ENCODE measurements at places on chromosomes 1 and 21.

GRCh38 chr1:151401125-151401788 lies 1.9 kb downstream of the PSMB4 start:
- DNase-seq: no peak

DNA sequence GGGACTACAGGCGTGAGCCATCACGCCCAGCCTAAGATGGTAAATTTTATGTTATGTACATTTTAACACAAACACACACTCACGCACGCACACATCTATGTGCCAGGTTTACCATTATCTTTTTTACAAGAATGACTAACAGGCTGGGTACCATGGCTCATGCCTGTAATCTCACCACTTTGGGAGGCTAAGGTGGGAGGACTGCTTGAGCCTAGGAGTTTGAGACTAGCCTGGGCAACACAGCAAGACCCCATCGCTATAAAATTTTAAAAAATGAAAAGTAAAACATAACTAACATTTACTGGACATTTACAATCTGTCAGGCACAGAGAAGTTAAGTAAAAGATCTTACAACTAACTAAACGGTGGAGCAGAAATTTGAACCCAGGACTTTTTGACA lies 14.7 kb downstream of the GATAD2B start:
- no peak for DNase-seq

DNA sequence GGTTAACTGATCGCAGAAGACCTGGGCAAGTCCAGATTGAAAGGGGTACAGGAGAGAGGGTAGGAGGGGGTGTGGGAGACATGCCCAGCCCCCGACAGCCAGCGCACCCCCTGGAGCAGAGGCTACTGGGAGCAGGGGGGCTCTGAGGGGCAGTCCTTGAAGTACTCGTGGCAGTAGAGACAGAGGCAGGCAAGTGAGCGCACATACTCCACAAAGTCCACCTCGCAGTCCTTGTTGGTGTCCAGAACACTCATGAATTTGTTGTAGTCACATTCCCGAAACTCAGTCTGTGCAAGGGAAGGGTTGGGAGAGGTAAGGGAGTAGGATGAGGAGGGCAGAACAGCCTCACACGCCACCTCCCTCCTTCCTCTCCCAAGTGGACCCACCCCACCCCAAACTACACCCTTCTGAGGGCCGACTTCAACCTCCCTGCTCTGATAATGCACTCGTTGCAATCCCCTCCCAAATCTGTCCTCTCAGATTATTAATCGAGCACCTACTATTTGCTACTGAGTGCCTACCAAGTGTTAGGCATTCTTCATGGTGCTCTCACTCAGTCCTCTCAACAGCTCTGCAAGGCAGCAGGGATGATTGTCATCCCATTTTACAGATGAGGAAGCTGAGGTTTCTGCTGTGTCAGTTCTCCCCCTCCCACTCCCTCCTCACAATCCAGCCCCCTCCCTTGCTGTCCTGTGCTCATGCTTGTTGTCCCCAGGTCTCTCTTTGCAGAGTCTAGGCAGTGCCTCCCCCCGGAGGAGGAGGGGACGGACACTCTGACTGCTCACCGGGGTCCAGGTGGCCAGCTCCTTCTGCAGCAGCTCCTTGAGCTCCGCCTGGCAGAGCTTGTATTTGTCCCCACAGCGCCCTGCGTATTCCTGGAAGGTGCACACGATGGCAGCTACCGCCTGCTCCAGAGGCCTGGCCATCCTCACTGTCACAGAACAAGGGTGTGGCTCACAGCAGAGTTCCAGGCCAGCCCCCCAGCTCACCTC lies 1.2 kb downstream of the S100A3 start:
- DNase-seq: no peak

GRCh38 chr1:203278082-203278884 lies 27.0 kb upstream of the BTG2 start:
- peak; percentile 55 for DNase-seq

GRCh38 chr1:17168091-17168876 lies 36.6 kb upstream of the PADI1 start:
- DNase-seq: no peak

GRCh38 chr1:219825355-219825754 lies 103.0 kb downstream of the SLC30A10 start:
- DNase-seq: no peak

DNA sequence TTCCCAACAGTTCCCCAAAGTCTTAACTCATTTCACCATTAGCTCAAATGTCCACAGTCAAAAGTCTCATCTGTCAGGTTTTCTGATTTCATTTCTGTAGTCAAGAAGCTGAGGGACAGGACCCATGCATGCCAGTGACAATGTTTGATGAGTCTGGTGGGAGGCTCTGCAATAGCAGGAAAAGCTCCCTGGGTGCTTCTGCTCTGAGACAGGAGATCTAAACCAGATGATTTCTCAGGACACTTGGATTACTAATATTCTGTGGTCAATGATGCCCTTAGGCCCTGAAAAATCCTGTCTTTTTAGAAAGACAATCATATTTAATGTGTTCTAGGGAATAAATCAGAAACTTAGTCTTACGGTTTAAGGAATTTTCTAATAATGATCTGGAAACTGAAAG lies 56.4 kb downstream of the PCBP3 start:
- no peak for DNase-seq

DNA sequence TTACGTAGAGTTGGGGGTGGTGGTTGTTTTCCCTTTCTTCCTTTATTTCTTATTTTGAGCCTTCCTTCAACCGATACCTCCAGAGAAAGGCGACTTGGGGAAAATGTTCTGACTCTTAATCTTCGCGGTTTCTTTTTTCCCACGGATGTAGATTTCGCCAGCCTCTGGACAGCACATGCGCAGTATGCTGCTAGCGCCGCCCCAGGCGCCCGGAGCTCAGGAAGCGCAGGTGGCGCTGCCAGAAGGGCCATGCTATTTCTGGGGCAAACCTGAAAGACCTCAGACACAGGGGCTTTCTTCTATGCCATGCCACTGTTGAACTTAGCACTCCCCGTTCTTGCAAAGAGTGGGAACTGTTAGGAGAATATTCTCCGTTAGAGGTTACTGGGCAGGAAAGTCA lies 392.1 kb downstream of the KIF26B start:
- DNase-seq: no peak

DNA sequence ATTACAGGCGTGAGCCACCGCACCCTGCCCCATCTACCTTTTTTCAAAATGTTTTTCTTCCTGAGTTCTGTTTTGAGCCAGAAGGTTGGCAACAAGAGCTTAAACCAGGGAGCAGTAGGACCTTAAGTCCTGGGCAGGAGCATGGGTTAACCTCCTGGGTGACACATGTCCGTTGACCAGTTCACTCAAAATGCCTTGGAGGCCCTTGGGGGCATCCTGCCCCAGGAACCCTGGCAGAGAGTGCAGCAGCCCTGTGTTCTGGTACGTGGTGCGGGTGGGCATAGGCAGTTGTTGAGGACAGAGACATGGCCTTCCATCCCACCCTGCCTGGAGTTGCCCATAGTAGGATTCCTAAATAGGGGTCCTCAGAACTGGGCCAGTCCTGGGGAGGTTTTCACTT lies 11.6 kb downstream of the H6PD start:
- no peak for DNase-seq

- DNase-seq: no peak
Observed at GRCh38 chr1:65412256-65412983, 8.0 kb upstream of the LEPR start.
